ENCODE measurements at places on chromosomes 6 and 20.

GRCh38 chr6:17015144-17015543 is 86.7 kb upstream of the STMND1 start:
- DNase-seq = no peak

GRCh38 chr6:43052842-43053544 is 658 bp downstream of the CUL7 start:
- DNase-seq = no peak

- DNase-seq = no peak
Observed at GRCh38 chr6:146972546-146972945, 231.7 kb upstream of the STXBP5 start.

GRCh38 chr6:169933839-169934698 is 182.6 kb downstream of the ERMARD start:
- peak; percentile 85 for DNase-seq

DNA sequence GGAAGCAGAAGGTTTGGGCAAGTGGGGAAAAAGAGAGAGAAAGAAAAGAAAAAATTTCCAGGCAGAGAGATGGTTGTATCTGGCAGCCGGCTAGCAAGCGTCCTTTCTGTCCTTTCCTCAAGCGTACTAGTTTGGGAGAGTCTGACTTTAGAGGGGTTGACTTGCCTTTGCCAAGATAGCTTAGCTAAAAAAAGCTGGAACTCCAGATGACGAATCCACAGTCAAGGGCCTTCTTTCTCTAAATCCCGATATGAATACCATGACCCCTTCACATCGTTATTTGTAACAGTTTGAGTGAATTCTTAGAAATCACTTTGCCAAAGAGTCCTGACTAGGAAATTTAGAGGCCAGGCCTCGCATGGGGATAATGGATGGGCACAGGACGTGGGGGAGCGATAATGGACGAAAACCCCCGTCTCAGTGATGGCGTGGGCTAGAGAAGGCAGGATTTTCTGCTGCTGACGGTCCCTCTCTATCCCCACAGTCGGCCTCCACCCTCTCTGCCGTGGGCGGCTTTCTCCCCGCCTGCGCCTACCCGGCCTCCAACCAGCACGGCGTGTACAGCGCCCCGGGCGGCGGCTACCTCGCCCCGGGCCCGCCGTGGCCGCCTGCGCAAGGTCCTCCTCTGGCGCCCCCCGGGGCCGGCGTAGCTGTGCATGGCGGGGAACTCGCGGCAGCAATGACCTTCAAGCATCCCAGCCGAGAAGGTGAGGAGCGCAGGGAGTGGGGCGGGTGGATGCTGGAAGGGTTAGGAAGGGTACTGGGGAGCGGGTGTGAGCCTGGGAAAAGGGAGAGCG is 3.5 kb downstream of the PAX1 start:
- no peak for DNase-seq

DNA sequence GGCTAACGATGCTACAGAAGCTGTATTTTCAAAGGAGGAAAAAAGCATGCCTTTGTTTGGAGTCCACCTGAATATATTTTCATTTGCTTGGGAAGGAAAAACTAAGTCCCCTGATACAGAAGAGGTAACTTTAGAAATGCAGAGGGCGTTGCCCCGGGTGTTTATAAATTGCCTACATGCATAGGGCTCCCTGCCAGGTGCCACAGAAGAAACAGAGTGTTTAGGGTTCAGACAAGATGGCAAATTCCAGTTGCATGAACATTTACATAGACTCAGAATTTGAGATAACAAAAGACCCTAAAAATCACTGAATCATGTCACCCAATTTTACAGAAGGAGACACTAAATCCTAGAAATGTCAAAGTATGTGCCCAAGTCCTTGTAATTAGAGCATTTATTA is 19.9 kb downstream of the RIN2 start:
- DNase-seq = no peak

GRCh38 chr6:340991-341827 is 48.9 kb downstream of the DUSP22 start:
- DNase-seq = no peak

DNA sequence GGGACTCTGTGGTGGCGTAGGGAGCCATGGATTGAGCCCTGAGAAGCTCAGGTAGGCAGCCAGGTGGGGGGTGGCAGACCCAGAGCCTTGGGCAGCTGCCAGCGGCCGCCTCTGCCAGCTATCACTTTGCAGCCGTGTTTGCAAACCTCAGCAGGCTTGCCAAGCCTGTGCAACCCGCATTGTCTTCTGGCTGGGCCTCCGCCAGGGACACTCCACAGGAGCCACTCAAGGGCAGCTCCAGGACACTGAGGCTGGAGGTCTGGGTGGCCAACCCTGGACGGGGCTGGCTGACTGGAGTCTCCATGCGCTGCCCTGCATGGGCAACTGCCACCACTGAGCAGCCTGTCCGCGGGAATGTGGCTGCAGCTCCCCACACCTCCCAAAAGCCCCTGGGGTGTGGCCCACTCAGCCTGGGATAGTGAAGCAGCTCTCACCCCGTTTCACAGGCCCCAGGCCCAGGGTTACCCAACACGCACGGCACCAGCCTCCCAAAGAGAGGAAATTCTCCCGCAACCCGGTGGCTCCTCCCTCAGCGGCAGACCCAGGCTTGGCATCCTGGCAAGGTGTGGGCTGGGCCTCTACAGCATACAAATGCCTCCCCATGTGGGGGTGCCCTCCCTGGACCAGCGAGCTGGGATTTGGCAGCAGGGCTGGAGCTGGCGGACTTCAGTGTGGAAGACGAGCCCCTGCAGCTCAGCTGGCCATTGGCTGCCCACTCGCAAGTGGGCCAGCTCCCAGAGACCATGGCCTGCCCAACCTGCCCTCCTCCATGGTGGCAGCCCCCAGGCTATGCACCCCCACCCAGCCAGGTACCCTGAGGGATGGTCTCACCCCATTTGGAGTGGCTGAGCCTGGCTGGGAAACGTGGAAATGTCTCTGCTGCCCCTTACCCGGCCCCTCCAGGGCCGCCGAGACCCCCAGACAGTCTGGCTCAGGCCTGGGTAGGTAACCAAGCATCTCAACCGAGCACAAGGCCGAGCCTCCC is 2.9 kb downstream of the CHRNA4 start:
- no peak for DNase-seq

DNA sequence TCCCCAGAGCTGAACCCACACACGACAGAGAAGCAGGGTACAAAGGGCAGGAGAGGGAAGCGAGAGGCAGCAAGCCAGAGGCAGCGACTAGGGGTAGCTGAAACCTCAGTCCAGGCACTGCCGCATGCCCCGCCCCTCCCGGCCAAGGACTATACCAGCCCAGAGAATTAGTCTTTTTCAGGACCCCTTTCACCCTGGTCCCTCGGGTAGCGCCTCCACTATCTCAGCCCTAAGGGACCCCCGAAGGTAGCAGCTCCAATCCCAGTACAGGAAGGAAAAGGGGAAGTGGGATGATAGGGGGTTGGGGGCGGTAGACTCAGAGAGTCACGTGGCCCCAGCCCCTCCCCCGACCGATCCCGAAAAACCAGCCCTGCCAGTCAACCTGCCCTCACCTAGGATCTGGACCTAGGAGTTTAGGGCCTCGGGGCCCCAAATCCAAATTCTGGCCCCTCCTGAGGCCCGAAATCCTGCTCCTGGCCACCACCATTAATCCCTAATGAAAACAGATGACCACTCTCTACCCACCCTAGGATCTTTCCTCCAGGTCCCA is 1.3 kb downstream of the RGL2 start:
- peak; percentile 69 for DNase-seq
